NCI-H526 treated with DMSO at 0.1 percent for 48 hours (cell line): ENCODE measurements at places on chromosomes 2 and 18.

DNA sequence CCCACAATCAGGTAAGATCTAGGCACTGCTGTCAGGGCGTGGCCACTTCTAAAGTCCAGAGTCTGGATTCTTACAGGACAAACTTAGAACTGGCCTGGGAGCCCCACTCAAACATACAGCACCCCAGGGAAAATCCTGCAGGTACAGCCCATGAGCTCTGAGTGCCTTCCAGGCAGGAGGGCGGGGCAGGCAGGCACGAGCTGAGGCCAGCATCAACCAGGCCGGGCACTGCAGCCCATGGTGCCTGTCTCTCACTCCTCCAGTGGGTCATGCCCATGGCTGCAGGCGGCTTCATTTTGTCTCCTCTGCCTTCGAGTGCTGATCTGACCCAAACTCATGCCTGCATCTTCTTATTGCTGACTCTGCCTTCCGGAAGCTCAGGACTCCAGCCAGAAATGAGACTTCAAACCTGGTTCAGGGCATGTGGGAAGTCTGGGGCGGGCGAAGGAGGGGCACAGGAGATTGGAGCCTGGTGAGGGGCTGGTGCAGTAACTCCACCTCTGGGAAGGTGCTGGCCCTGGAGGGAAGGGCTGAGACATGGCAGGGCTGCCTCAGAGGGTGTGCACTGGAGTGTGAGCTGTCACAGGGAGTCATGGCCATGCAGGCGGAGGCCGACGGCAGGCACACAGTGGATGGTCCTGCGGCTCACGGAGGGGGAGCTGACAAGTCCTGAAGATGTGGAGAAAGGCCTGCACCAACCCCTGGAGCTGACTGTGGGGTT, 40.5 kb downstream of the HS6ST1 start:
- DNase-seq, result no peak

- DNase-seq, result no peak
Observed at GRCh38 chr2:9094117-9094516, 90.6 kb upstream of the MBOAT2 start.

- no peak for DNase-seq
Observed at GRCh38 chr18:62576845-62577512, 54.2 kb downstream of the ZCCHC2 start.

DNA sequence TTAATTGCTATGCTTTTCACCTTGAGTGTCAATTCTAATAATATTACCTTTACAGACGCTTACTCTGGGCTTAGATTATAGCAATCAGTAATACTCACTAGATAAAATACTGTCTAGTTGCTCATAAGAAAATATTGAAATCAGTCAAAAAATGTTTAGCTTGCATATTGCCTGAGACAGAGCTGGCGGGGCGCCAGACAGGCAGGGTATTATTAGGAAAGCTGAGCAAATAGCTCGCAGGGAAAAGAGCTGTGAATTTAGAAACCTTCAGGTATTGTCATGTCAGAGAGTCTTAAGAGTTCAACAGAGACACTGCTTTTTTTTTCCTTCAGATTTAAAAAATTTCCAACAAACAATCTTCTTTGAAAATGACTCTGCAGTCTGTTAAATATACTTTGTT, 118.4 kb downstream of the MEIS1 start:
- no peak for DNase-seq

- no peak for DNase-seq
Observed at GRCh38 chr18:44028109-44028508, 652.6 kb upstream of the SETBP1 start.
